GM23248 (cell line): ENCODE measurements at places on chromosomes 7 and 10. TPM values are rescaled to one million over a fixed set of nuclear protein-coding genes. Genes with fewer than 3 reads are reported as not detected.

The SLC18A2 gene
- not detected in 2 replicates for total RNA-seq

The KCNIP2 gene
- 0.22 TPM in 1 of 2 replicates, not detected in the other for total RNA-seq

GRCh38 chr7:94962661-94963060, 55.3 kb downstream of the PPP1R9A start:
- DNase-seq = no peak

DNA sequence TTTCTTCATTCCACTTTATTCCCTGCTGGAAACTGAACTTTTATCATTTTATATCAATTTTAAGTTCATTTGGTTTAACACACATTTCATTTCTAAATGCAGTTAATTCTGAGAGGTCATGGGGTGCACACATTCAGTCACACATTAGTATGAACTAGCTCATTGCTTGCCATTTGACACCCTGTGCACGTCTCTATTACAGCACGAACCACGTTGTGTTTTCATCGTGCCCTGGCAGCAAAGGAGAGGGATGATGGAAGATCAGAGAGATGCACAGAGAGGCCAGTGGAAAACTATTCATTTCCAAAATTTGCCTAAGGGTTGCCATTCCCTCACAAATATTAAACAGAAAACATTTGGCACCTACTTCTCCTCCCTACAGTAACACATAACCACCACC, 45.4 kb downstream of the CTNNA3 start:
- DNase-seq = no peak

DNA sequence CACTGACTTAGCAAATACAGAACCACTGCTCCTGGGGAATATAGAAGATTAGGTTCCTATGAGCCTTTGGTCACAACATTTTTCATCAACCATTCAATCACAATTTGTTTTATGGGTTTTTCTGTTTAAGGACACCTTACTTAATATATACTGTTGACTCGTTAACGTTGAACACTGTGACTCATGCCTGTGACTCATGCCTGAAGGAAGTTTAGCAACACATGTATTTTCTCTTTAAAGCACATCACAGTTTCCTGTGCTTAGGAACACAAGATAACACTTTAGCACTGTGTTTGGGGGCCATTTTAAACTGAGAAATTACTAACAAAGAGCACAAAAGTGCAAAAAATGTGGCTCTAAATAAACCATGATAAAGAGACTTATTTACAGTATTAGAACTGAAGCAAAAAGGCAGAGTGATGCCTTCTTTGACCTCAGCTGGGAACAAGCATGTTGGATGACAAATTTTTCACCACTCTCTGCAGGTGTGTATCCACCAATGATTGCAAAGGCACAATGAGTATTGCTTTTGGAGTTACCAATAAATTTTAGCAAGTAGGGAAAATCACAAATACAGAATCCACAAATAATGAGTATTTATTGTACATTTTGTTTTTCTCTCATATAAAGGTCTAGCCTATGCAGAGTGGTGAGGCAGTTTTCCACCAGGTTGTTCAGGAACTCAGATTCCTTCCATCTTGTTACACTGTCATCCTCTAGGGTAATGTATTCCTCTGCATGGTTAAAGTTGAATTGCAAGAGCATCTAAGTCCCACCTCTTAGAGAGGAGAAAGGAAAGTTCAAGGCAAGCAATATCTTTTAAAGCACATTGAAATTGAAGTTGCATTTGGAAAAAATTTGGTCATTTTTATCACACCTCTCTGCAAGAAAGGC, 7.3 kb downstream of the FGFBP3 start:
- peak; percentile 93 for DNase-seq

The SYT15B gene
- total RNA-seq = 1.9 TPM in 2 replicates

The AKR1C2 gene
- 9.6 and 13.7 TPM in 2 replicates for total RNA-seq

- DNase-seq = no peak
Observed at GRCh38 chr10:115909037-115909436, 364.0 kb downstream of the GFRA1 start.

GRCh38 chr7:76072243-76073148, 24.6 kb downstream of the MDH2 start:
- DNase-seq = no peak

GRCh38 chr7:84624927-84625326, 430.3 kb upstream of the SEMA3A start:
- DNase-seq = no peak

- no peak for DNase-seq
Observed at GRCh38 chr7:106034383-106034782, 71.3 kb downstream of the CDHR3 start.

The ACTR3C gene
- not detected in 2 replicates for total RNA-seq

- DNase-seq = no peak
Observed at GRCh38 chr7:55778631-55779030, 83.9 kb downstream of the SEPTIN14 start.

The GPR26 gene
- not detected in 2 replicates for total RNA-seq

DNA sequence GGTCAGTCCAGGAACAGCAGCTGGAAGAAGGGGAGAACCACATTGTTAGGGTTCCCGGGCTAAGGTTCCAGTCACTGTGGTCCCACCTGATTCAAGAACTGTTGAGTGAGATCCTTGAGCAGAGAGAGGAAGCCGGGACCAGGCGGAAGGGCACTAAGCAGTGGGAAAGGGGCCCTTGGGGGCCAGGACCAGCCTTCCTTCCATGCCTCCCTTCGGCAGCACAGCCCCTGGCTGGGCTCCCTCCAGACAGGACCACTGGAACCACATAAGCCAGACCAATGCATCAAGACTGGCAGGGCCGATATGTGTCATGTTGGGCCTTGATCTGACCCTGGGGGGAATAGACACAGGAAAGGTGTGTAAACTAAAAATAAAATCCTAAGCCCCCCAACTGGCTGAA, 103.9 kb downstream of the STRA8 start:
- no peak for DNase-seq

- DNase-seq = no peak
Observed at GRCh38 chr10:116629340-116629739, 8.6 kb downstream of the PNLIPRP2 start.

DNA sequence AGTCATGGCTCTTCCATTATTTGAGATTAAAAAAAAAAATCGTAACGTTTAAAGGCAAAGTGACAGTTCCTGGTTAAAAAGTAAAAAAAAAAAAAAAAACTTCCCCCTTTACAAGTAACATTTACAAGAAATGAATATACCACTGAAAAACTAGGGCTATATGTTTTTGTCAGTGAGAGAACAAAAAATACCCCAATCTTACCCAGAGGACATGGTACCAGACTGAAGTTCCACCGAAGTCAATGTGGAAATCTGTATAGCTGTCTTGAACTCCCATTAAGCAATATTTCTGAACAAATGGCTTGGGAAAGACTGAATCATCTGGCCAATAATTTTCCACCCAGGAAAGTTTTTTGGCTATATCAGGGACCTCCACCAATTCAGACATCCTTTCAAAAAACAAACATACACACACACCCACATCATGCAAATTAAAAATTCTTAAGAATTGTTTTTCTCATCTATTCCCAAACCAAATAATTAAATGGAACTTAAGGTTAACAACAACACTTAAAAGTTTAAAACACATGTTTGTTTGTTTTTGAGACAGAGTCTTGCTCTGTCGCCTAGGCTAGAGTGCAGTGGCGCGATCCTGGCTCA, 50.2 kb downstream of the KDM7A start:
- DNase-seq = peak; percentile 13

DNA sequence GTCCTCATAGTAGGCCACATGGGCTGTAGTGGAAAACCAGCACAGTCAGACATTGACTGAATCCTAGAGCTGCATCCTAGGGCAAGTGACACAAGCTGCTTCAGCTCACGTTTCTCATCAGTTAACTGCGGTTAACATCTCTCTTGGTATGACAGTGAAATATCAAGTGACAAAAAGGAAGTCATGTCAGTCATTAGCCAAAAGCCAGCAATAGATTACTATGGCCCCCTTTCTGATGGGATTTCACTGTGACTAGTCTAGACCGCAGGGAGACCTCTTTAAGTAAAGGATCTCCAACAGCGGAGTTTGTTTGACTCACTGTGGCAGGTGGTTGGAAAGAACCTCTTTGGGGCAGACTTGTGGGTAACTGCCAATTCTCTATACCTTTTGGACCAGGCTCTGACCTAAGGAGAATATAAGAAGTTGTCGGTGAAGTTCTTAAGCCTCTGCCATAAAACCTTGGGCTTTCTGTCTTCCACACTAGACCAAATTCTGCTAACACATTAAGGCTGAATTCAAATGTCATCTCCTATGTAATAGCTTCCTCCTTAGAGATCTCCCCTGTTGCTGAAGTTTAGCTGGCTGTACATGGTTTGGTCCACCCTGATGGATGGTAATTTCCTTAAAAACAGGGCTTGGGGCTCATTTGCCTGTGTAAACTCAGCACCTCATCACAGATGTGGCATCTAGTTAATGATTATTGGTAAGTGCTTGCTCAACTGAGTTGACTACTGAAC, 115.3 kb downstream of the SGMS1 start:
- no peak for DNase-seq

The TDRD1 gene
- total RNA-seq = not detected in 2 replicates

The CALCR gene
- not detected in 2 replicates for total RNA-seq
